Activated CD8-positive, alpha-beta T cell treated with anti-CD3 and anti-CD28 coated beads for 36 hours (primary cell): ENCODE measurements at places on chromosomes 5 and 9. TPM values are rescaled to one million over a fixed set of nuclear protein-coding genes. Genes with fewer than 3 reads are reported as not detected.

Gene HTR4
- not detected for total RNA-seq

Gene PTRH1
- 16.0 TPM for total RNA-seq

Gene PARP8
- 42.9 TPM for total RNA-seq

DNA sequence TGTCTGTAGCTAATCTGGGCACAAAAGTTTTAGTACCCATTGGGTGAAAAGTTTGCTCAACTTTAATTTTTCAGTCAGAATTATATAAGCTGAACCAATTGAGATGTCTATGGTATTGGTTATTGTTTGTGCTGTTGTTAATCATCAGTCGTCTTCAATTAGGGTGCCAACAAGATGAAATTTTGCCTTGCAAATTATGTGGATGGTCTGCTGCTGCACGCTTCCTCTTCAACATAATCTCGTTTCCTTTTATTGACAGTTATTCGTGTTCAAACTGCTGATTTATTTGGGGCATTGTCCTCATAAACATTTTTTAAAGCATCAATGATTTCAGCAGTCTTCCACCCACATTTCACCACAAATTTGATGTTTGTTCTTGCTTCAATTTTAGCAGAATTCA lies 194.0 kb downstream of the HTR1A start:
- no peak overlapping the region for H3K4me3 ChIP-seq
- H3K4me1 ChIP-seq = no peaks in the 10 kb centered on the region
- no peak overlapping the region for H3K27ac ChIP-seq
- H3K27me3 ChIP-seq = no peaks in the 10 kb centered on the region

DNA sequence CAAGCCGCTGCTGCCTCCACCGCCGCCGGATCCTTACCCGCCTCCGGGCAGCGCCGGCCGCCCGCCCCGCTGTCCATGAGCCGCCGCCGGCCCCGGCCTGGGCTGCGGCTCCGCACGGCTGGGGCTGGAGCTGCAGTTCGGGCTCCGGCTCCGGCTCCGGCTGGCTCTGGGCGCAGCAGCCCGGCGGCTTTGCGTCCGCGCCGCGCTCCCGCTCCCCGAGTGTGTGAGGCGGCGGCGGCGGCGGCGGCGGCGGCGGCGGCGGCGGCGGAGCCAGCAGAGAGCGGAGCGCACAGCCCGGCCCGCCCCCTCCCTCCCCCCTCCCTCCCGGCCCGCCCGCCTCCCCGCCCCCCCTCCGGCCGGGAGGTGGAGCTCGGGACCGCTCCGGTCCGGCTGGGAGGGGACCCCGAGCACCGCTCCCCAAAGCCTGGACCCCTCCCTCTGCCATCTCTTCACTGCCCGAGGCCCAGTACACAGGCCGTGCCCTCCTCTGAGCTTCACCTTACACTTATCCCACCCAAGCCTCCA lies at the start of gene PCDH1:
PCDH1 (minus strand) TSS at position 225 of the 525 bp plus-strand sequence; CDS start at position 77, 148 bp downstream.
- H3K4me3 ChIP-seq = peak within 1 kb of the TSS; percentile 55
- no peaks in the 10 kb centered on the region for H3K36me3 ChIP-seq
- H3K27ac ChIP-seq = no peak within 1 kb of the TSS
- no peak for DNase-seq

DNA sequence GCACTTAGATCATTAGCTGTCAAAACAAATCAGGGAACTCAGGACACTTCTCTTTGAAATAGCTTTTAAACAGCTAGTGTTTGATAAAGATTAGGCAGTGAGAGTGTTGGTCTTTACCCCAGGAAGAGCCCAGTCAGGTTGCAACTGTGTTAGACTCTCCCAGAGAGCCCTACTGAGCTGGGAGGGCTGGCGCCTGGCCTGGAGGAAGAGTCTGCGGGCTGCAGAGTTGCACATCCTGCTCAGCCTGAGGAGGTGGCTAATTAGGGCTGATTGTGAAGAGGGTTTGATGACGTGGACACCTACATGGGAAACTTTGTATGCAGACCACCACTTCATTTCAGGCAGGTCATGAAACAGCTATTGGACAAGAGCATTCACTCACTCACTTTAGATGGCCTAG lies 112.0 kb downstream of the TMEM174 start:
- no peak for DNase-seq
- peaks cover 47% of the 10 kb centered on the region for H3K27me3 ChIP-seq
- H3K4me3 ChIP-seq = no peak overlapping the region

DNA sequence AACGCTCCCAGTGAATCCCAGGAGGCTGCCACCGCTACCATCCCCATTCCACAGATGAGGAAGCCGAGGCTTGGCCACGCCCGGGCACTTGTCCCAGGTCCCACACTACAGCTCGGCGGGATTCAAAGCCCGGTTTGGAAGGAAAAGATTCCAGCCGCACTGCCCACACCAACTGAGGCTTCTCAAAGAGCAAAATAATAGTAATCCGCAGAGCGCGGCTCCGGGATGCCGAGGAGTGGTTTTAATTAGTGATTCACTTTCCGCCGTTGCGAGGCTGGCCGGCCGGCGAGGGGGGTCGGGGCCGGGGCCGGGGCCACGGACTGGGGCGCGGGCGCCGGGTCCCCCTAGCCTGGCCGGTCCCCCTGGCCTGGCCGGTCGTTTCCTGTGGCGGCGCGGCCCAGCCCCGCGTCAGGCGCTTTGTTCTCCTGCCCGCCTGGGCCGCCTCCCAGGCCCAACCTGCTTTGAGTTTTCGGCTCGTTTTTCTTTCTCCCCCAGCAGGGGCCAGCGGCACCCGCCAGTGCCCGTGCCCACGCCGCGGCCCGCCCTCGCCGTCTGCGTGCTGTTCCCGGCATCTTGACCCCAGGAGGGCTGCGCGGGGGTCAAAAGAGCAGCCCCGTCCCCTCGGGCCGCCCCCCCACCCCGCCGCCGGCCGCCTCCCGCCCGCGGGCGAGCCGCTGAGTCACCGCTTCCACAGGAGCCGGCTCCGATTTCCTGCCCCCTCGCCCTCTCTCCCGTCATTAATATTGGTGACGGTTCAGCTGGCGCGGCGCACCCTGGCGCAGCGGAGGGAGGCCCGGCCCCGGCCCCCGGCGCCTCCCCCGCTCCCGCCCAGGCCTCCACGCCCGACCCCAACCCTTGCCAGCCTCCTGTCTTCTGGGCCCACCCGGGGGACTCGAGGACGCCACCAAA lies 31.2 kb downstream of the FGF18 start:
- no peak overlapping the region for H3K4me3 ChIP-seq
- H3K27me3 ChIP-seq = peaks cover 43% of the 10 kb centered on the region
- H3K27ac ChIP-seq = no peak overlapping the region
- peak; percentile 52 for DNase-seq
- H3K36me3 ChIP-seq = no peaks in the 10 kb centered on the region
- peaks cover 2% of the 10 kb centered on the region for H3K4me1 ChIP-seq

GRCh38 chr5:137190031-137190430 lies 309.1 kb downstream of the SPOCK1 start:
- peaks cover 2% of the 10 kb centered on the region for H3K27me3 ChIP-seq
- H3K4me1 ChIP-seq = no peaks in the 10 kb centered on the region
- no peak for DNase-seq
- no peak overlapping the region for H3K4me3 ChIP-seq
- no peaks in the 10 kb centered on the region for H3K36me3 ChIP-seq
- H3K27ac ChIP-seq = no peak overlapping the region
